Large intestine (tissue), 12 donors: ENCODE measurements at places on chromosomes 3 and 15.

GRCh38 chr15:38017721-38018120 is 83.3 kb downstream of the TMCO5A start:
- DNase-seq: no peak

DNA sequence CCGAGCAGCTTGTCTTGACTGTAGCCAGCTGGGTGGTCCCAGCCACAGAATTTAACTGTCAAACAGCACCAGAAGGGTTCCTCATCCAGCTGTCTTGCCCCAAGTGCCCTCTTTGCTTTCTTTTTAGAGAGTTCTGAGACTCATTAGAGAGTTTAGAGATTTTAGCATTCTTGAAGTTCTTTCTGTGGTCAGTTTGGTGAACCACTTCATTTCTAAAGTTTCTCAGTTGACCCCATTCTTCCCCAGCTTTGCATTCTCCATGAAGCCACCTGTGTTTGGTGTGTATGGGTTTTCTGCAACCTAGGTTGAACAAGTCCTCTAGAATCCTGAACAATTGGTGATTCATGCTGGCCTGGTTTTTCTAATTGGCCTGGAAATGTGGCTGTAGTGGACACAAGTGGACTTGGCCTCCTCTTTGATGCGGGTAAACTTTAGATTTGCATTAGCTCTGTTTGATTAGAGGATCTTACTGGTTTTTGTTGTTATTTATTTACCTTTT is 33.7 kb downstream of the FLNB start:
- DNase-seq: no peak

DNA sequence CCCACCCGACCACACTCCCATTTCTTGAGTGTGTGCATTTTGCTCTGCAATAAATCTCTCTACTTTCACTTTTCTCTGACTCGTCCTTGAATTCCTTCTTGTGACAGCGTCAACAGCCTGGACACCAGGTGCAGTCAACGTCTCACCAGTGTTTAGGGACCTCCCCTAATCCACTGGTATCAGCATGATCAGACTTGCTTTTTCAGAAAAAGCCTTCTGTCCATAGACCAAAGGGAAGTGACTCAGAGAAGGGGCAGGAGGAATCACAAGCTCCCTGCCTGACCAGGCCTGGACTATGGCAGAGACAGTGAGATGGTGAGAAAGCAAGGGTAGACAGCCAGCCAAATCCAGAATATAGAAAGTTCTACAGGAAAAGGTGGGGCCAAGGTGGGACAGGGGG is 15.5 kb downstream of the CCR5 start:
- DNase-seq: peak; percentile 89

DNA sequence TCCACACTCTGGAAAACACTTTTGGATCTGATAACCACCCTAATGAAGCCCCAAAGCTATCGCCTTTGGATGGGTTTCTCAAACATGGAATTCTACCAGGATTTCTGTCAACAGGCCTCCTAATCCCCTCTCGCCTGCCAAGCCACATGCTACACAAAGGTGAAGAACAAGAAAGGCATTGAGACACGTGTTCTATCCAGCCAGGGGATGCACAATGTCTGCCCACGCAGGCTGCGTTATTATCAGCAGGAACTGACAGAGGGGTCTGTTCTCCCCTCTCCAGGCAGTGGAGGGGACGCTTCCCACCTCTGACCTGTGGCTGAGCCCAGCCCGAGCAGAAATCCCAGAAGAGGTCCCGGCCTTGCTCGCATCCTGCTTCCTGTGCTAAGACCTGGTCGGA is 45.4 kb upstream of the THBS1 start:
- DNase-seq: no peak

GRCh38 chr3:43539321-43539720 is 82.5 kb downstream of the ANO10 start:
- DNase-seq: no peak

DNA sequence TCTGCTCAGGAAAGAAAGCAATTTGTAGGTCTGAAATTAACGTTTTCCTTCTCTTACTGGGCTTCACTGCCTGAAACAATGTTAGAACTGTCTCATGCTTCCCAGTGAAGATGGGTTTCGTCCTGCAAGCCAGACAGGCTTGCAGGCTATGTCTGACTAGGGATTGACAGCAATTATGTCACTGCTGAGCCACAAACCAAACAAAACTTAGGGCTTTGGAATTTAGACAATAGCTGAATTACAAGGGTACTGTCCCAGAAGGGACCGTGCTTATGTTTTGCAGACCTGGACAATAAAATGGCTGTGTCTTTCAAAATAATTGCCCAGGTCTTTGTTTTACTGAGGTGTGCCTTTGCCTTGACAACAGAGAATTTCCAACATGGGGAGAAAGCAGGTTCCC is 46.3 kb upstream of the CCDC80 start:
- no peak for DNase-seq

- DNase-seq: no peak
Observed at GRCh38 chr15:51348688-51349087, 7.2 kb downstream of the GLDN start.

DNA sequence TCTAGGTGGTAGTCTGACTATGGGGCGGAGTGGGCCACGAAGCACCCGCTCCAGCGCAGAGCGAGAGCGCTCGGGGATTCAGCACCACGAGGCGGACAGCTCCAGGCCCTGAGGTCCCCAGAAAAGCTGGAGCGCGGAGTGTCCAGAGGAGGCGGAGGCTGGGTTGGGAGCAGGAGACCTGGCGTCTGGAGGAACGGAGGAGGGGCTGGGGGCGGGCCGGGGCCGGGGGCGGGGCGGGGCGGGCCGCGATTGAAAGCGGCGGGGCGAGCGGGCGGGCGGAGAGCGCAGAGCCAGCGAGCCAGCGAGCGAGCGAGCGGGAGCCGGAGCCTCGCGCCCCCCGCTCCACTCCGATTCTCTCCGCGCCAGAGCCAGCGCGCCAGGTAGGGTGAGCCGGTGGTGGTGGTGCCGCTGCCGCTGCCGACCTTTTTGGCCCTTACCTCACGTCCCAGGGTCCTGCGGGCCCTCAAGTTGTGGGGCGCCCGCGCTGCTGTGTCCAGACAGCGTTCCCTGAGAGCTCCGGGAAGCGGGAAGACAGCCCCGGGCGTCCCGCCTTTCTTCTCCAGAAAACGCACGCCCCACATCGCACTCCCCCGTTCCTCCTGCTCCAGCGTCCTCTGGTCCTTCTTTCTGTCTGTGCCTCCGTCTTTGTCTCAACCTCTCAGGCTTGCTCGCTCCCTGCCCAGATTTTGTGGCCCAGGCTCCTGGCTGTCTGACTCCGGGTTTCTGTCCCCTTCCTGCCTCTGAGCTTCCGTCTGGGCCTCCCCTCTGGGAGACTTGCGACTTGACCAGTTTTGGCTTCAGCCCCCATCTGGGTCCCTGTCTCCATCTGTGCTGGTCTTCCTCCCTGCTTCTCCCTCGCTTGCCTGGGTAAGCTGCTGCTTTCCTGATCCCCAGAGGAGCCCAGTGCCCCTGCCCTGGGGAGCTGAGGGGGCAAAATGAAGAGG is at the start of gene GRM2:
TSS of gene GRM2 (plus strand) at position 281 of the 944 bp plus-strand sequence. CDS start 1,916 bp downstream, outside the sequence.
- DNase-seq: peak; percentile 72

DNA sequence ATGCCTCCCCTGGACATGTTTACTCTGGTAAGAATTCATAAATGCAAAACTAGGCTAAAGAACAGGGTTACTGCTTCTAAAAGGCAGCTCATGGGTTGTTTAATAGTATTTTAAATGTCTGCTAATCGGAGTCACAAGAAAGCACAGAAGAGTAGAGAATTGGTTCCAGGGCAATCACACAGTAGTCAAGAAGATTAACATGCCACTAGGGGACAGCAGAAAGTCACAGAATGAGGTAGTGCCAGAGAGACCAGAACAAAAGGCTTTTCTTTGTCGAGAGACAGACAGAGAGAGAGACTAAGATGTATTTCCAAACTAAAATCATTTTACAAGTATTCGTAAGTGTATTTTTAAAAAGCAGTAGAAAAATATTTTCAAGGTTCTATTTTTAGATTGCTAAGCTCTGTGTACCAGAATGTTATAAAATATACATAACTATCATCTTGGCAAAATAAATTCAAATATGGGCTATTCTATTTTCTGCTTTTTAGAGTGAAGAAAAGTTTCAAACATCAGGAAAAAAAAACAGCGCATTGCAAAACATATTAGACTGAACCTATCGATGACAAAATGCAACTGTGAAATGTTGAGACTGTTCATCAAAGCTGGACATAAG is 78.3 kb upstream of the CDIN1 start:
- peak; percentile 32 for DNase-seq

GRCh38 chr3:10344147-10344943 is 23.4 kb upstream of the SEC13 start:
- no peak for DNase-seq

- no peak for DNase-seq
Observed at GRCh38 chr3:112670824-112671223, 29.9 kb upstream of the CCDC80 start.

GRCh38 chr3:48303021-48303420 is 30.4 kb downstream of the SPINK8 start:
- no peak for DNase-seq

GRCh38 chr3:13548696-13549622 is at the start of gene FBLN2:
Gene FBLN2 (plus strand): TSS chr3:13549125. CDS start chr3:13570356, 21,231 bp downstream.
- peak; percentile 25 for DNase-seq

DNA sequence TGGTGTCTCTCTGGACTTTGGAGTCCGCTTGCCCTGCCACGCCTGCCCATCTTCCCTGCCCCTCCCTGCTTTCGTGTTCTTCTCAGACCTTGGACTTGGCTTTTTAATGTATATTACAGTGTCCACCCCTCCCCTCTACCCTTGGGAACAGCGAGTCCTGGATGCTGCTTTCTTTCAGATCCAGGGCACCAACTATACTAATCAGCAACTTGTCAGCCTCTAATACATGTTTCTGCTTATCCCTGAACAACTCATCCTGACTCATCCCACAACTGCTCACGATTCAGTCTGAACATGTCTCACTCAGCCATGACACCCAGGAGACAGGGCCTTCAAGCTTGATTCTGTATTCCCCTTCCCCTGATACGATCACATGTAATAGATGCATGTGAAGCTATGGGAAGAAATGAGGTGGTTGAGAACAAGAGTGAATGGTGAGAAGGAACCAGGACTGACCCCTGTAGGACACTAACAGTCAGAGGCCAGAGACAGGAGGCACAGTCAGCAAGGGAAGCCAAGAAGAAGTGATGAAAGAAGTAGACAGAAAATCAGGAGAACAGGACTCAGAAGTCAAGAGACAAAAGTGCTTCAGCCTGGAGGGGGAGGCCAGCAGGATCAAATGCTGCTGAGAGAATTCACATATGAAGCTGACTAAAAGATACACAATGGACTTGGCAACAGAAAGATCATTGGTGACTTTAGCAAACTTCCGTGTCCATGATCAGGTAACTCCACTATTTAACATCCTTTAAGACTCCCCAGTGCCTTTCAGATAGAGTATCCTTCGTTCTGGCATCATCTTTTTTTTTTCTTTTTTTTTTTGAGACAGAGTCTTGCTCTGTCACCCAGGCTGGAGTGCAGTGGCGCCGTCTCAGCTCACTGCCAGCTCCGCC is 35.4 kb downstream of the BCL2L10 start:
- peak; percentile 60 for DNase-seq

- DNase-seq: no peak
Observed at GRCh38 chr15:65208647-65209046, 2.6 kb downstream of the CILP start.

DNA sequence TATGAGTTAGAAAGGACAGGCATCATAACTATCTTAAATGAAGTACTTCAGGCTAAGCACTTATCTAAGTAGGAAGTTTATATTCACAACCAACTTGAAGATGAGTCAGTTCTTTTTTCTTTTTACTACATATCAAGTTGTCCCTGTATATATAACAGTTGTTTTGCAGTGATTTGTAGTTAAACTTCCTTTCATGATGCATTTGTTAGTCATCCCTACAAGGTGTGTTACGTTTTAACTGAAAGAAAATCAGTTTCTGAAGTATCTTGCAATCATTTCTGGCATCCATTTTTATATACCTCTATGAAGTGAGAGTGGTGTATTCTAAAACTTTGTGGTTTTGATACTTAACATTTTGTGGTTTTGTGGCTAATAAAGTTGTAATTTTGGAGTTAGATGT is 46.1 kb downstream of the ZFAND6 start:
- DNase-seq: no peak

GRCh38 chr3:21642433-21642832 is 108.6 kb downstream of the ZNF385D start:
- no peak for DNase-seq

GRCh38 chr3:67418426-67419217 is 235.8 kb downstream of the SUCLG2 start:
- DNase-seq: no peak

- DNase-seq: no peak
Observed at GRCh38 chr15:25763331-25763751, 99.8 kb downstream of the ATP10A start.

DNA sequence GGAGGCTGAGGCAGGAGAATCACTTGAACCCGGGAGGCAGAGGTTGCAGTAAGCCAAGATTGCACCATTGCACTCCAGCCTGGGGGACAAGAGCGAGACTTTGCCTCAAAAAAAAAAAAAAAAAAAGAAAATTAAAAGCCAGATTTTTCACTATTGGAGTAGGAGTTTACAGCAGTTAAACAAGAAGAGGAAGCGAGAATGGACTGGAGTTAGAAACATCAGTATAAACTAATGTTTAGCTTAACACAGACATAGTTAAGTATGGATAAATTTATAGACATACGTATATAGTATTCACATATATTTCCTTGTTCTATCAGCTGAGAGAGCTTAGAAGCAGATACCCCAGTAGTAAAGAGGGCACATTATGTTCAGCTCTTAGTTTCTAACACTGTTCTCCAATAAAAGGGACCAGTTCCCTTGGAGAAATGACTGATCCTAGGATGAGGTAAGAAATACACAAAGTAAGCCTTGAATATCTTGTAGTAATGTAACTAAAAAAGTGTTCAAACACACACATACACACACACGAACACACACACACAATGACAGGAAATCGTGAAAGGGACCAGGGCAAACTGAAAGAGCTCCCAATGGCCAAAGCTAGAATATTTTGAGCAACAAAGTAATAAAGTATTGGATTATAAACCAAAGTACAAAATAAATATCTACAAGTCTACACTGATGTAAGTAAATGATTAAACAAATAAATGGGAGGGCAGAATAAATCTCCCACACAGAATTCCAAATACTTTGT is 25.1 kb downstream of the PIK3CB start:
- peak; percentile 87 for DNase-seq

DNA sequence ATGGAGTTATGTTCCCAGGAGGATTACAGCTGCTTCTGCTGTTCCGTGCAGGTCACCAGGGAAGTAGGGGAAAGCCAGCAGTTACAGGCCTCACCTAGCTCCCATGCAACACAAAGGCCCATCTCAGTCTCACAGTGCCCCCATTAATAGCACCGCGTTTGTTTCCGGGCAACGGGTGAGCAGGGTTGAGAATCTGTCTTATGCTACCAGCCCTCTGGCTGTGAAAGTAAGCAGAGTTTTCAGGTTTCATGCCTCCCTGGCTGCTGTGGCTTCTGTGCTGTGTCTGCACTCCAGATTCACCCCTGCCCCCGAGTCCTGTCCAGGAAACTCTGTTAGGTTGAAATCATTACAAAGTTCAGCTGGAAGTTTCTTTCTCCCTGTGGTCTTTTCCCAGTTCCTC is 254.4 kb upstream of the GPR149 start:
- peak; percentile 39 for DNase-seq
